Activated CD4-positive, alpha-beta memory T cell treated with anti-CD3 and anti-CD28 coated beads for 36 hours (primary cell): ENCODE measurements at places on chromosomes 7 and 10.

GRCh38 chr7:219581-220150 lies 27.3 kb downstream of the FAM20C start:
- no peaks in the 10 kb centered on the region for H3K4me1 ChIP-seq
- H3K27me3 ChIP-seq = no peaks in the 10 kb centered on the region
- H3K4me3 ChIP-seq = no peak overlapping the region
- H3K27ac ChIP-seq = no peak overlapping the region

DNA sequence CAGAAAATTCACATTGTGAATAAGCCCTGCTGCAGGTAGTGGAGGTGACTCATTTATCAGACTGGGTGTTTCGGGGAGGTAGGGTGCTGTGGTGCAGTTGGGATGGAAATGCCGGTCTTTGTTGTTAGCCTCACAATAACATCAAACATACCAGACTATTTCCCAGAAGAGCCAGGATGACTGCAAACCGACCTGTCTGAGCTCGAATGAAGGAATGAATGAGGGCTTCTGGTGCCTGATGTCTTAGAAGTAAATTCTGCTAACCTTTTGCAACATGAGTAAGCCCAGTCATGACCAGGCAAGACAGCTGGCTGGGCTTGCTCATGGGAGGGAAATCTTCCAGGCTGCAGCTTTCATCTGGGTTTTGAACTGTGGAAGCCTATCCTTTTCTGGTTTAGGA lies 2.4 kb upstream of the VDAC2 start:
- peaks cover 29% of the 10 kb centered on the region for H3K4me1 ChIP-seq
- peak overlapping the region; percentile 26 for H3K4me3 ChIP-seq
- no peaks in the 10 kb centered on the region for H3K27me3 ChIP-seq
- DNase-seq = peak; percentile 40
- peak overlapping the region; percentile 67 for H3K27ac ChIP-seq
- H3K36me3 ChIP-seq = peaks cover 15% of the 10 kb centered on the region

- DNase-seq = peak; percentile 52
- H3K4me3 ChIP-seq = no peak overlapping the region
- no peak overlapping the region for H3K27ac ChIP-seq
- peaks cover 2% of the 10 kb centered on the region for H3K27me3 ChIP-seq
- no peaks in the 10 kb centered on the region for H3K36me3 ChIP-seq
Observed at GRCh38 chr7:106041140-106041717, 70.9 kb downstream of the SYPL1 start.

DNA sequence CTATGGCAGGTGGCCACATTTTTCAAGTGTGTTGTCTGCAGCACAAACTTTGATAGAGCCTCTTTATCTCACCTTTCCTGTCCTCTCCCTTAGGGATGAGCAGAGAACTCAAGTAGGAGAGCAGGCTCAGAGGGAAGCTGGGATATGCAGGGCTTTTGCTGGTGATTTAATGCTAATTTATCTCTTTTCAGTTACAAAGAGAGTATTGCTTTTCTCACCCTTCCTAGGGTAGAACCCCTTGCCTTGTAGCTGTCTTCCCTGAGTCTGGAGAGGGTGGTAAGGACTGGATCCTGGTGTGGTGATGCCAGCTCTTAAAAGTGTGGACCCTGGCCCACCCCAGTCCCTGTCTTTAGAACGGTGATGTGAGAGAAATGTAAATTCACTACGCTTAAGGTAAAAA lies 1061.4 kb downstream of the TYW1 start:
- H3K4me1 ChIP-seq = no peaks in the 10 kb centered on the region
- no peak overlapping the region for H3K4me3 ChIP-seq
- no peak overlapping the region for H3K27ac ChIP-seq
- no peak for DNase-seq

GRCh38 chr7:151118108-151119054 lies 32.1 kb downstream of the AGAP3 start:
- DNase-seq = no peak
- peaks cover 2% of the 10 kb centered on the region for H3K27me3 ChIP-seq
- peak overlapping the region; percentile 45 for H3K27ac ChIP-seq

- H3K4me1 ChIP-seq = peaks cover 3% of the 10 kb centered on the region
- no peak overlapping the region for H3K4me3 ChIP-seq
- H3K27me3 ChIP-seq = no peaks in the 10 kb centered on the region
- DNase-seq = no peak
- H3K36me3 ChIP-seq = peaks cover 27% of the 10 kb centered on the region
Observed at GRCh38 chr10:73469579-73469978, 26.2 kb downstream of the PPP3CB start.

- H3K27me3 ChIP-seq = peaks cover 7% of the 10 kb centered on the region
- no peak overlapping the region for H3K4me3 ChIP-seq
- peak; percentile 18 for DNase-seq
- H3K27ac ChIP-seq = no peak overlapping the region
Observed at GRCh38 chr10:86644152-86644793, 10.1 kb upstream of the OPN4 start.

- H3K27ac ChIP-seq = no peak overlapping the region
- no peak for DNase-seq
- H3K4me3 ChIP-seq = no peak overlapping the region
- peaks cover 4% of the 10 kb centered on the region for H3K27me3 ChIP-seq
Observed at GRCh38 chr7:151934584-151934983, 21.7 kb upstream of the GALNTL5 start.

DNA sequence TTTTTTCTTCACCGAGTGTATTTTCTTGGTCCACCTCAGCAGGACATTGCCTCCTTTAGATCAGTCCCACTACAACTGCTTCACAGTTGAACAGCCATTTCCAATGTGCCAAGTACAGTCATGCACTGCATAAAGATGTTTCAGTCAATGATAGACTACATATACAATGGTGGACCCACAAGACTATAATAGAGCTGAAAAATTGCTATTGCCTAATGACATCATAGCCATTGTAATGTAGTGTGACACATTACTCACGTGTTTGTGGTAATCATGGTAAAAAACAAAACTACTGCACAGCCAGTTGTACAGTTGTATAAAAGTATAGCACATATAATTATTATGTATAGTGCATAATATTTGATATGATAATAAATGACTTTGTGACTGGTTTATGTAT lies 113.8 kb upstream of the HPS1 start:
- H3K4me1 ChIP-seq = no peaks in the 10 kb centered on the region
- H3K27ac ChIP-seq = no peak overlapping the region
- H3K27me3 ChIP-seq = peaks cover 9% of the 10 kb centered on the region
- no peaks in the 10 kb centered on the region for H3K36me3 ChIP-seq
- no peak for DNase-seq
- no peak overlapping the region for H3K4me3 ChIP-seq

DNA sequence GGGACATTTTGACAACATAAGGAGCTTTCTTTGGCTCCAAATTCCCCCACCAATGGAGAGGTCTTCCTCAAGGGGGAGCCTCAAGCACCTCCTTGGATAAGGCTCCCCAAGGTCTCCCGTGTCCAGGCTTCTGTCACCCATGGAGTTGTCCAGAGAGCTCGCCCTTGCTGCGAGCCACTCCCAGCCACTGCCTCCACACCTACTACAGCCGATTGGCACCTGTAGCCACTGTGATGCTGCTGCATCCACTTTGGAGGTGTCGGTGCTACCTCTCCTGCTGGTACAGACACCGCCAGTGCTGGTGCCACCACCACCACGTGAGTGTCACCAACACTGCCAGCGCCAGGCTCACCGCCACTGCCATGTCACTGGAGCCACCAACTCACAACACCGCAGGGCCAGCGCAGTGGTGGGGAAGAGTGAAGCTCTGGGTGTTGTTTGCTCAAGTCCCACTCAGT lies 22.1 kb upstream of the ENO4 start:
- peaks cover 16% of the 10 kb centered on the region for H3K27me3 ChIP-seq
- no peak for DNase-seq
- H3K4me3 ChIP-seq = no peak overlapping the region

GRCh38 chr7:95905167-95905566 lies 132.8 kb downstream of the DYNC1I1 start:
- DNase-seq = no peak
- no peak overlapping the region for H3K27ac ChIP-seq
- H3K4me3 ChIP-seq = no peak overlapping the region
- no peaks in the 10 kb centered on the region for H3K4me1 ChIP-seq
- H3K36me3 ChIP-seq = no peaks in the 10 kb centered on the region
- H3K27me3 ChIP-seq = peaks cover 7% of the 10 kb centered on the region

- H3K4me3 ChIP-seq = no peak overlapping the region
- H3K27ac ChIP-seq = no peak overlapping the region
- no peak for DNase-seq
- no peaks in the 10 kb centered on the region for H3K4me1 ChIP-seq
- H3K27me3 ChIP-seq = no peaks in the 10 kb centered on the region
Observed at GRCh38 chr10:30827531-30828120, 198.1 kb upstream of the LYZL2 start.

GRCh38 chr7:28409716-28410627 lies 2.3 kb upstream of the CREB5 start:
- peak overlapping the region; percentile 63 for H3K4me3 ChIP-seq
- no peak for DNase-seq
- peaks cover 21% of the 10 kb centered on the region for H3K4me1 ChIP-seq

- no peak overlapping the region for H3K27ac ChIP-seq
- H3K36me3 ChIP-seq = no peaks in the 10 kb centered on the region
- no peaks in the 10 kb centered on the region for H3K4me1 ChIP-seq
- H3K27me3 ChIP-seq = no peaks in the 10 kb centered on the region
Observed at GRCh38 chr10:111934931-111935330, 248.6 kb downstream of the GPAM start.

GRCh38 chr7:16268821-16269768 lies 152.2 kb downstream of the CRPPA start:
- H3K27me3 ChIP-seq = no peaks in the 10 kb centered on the region
- no peaks in the 10 kb centered on the region for H3K36me3 ChIP-seq
- no peak overlapping the region for H3K4me3 ChIP-seq
- no peak for DNase-seq
- H3K4me1 ChIP-seq = no peaks in the 10 kb centered on the region

GRCh38 chr7:143906895-143907294 lies 4.9 kb upstream of the TCAF1 start:
- H3K27ac ChIP-seq = no peak overlapping the region
- peaks cover 3% of the 10 kb centered on the region for H3K27me3 ChIP-seq
- H3K36me3 ChIP-seq = no peaks in the 10 kb centered on the region
- H3K4me1 ChIP-seq = peaks cover 4% of the 10 kb centered on the region
- H3K4me3 ChIP-seq = no peak overlapping the region
- no peak for DNase-seq

- no peaks in the 10 kb centered on the region for H3K27me3 ChIP-seq
- H3K27ac ChIP-seq = no peak overlapping the region
- no peak overlapping the region for H3K4me3 ChIP-seq
- no peaks in the 10 kb centered on the region for H3K36me3 ChIP-seq
Observed at GRCh38 chr10:3438606-3439005, 266.0 kb upstream of the PITRM1 start.

DNA sequence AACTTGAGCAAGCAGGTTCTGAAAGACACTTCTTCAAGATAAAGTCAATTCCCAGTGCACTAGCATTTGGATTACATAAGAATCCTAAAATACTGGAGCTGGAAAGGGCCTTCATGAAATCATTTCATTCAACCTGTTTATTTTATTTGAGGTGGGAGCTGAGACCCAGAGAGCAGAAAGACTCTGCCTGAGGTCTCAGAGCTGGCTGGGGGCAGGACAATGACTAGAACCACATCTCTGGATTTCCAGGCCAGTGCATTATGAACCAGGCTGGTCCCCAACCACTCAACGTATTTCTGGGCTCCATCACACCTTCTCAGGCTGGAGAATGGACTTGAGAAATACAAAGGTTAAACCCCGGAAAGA lies 8.4 kb downstream of the ANXA11 start:
- H3K4me1 ChIP-seq = peaks cover 86% of the 10 kb centered on the region
- DNase-seq = no peak
- peak overlapping the region; percentile 33 for H3K4me3 ChIP-seq
- peaks cover 27% of the 10 kb centered on the region for H3K36me3 ChIP-seq

DNA sequence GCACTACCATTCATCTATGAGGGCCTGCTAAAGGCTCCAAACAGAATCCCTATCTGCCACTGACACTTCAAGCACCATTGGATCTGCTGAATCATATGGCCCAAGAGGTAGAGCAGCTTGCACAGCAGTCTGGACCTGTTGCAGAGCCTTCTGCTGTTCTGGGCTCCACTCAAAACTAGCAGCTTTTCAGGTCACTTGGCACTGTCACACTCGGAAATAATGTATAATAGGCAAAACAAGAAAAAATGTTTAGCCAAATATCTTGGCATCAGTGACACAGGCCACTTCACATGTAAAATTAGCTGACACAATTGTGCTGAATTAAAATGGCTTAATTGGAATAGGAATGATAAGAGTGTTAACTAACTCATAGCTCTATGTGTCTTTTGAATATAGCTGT lies 1182.9 kb upstream of the LRRTM3 start:
- no peaks in the 10 kb centered on the region for H3K36me3 ChIP-seq
- no peaks in the 10 kb centered on the region for H3K4me1 ChIP-seq
- H3K4me3 ChIP-seq = no peak overlapping the region
- H3K27ac ChIP-seq = no peak overlapping the region
- no peak for DNase-seq

DNA sequence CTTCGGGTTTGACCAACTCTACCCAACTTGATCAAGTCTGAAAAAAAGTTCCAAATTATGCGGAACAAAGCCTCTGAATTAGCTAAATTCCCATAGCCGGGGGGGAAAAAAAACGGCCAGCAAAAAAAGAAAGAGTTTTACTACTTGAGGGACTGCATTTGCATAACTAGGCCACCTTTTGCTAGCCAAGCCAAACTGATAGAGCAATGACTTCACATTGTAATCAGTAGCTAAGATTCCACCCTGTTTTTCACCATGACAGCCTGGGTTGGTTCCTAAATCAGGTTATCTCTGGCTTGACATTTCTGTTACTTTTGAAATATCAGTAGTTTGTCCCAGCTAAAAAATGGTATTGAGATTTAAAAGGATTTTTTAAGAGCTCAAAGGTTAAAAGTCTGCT lies 31.4 kb upstream of the CREB3L2 start:
- DNase-seq = no peak
- H3K4me1 ChIP-seq = no peaks in the 10 kb centered on the region
- peaks cover 10% of the 10 kb centered on the region for H3K27me3 ChIP-seq
- no peak overlapping the region for H3K27ac ChIP-seq

DNA sequence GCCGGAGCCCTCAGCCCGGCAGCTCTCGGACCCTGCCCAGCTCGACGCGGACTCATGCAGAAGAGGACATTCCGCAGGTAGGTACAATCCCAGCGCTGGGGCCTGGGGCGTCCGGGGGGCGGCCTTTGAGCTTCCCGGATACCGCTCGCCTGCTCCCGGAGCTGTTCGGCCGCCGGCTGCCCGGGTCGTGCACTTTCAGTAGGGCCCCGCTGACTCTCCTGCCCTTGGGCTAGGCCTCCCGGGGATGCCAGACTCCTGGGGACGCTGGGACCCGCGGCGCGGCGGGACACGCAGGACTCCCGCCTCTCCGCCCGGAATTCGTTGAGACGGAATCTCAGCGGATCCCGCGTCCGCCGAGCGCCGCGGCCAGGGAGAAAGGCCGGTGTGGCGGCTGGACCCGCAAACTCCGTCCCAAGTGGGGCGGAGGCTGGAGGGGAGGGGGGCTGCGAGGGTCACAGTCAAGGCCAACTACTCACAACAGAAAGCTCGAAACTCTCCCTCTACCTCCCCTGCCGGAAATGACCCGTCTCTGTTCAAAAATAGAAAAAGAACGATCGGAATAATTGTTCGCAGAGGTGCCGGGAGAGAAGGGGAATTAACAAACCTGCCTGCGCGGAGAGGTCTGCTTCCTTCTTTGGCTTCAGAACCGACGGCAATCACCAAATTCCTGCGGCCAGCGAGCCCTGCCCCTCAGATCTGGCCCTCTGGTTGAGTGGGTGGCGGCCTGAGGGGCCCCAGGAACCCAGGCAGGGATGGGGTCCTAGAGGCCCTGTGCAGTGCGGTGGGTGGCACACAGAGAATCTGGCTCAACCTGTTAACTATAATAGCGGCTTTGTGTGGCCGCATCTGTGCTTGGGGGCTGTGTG lies 9.2 kb downstream of the TLX1 start:
- peaks cover 86% of the 10 kb centered on the region for H3K27me3 ChIP-seq
- no peak for DNase-seq
- peaks cover 24% of the 10 kb centered on the region for H3K4me1 ChIP-seq
- no peak overlapping the region for H3K4me3 ChIP-seq
- H3K27ac ChIP-seq = no peak overlapping the region
